Activated naive CD4-positive, alpha-beta T cell treated with anti-CD3 and anti-CD28 coated beads, Interleukin-2, amount 10 ng/mL, durations not matched to agents 7 days and 5 days (primary cell): ENCODE measurements at places on chromosomes 7 and 10.

GRCh38 chr10:3631291-3631690 lies 153.7 kb downstream of the KLF6 start:
- DNase-seq, result no peak

GRCh38 chr7:1559626-1560590 lies 3.9 kb upstream of the TMEM184A start:
- no peak for DNase-seq

DNA sequence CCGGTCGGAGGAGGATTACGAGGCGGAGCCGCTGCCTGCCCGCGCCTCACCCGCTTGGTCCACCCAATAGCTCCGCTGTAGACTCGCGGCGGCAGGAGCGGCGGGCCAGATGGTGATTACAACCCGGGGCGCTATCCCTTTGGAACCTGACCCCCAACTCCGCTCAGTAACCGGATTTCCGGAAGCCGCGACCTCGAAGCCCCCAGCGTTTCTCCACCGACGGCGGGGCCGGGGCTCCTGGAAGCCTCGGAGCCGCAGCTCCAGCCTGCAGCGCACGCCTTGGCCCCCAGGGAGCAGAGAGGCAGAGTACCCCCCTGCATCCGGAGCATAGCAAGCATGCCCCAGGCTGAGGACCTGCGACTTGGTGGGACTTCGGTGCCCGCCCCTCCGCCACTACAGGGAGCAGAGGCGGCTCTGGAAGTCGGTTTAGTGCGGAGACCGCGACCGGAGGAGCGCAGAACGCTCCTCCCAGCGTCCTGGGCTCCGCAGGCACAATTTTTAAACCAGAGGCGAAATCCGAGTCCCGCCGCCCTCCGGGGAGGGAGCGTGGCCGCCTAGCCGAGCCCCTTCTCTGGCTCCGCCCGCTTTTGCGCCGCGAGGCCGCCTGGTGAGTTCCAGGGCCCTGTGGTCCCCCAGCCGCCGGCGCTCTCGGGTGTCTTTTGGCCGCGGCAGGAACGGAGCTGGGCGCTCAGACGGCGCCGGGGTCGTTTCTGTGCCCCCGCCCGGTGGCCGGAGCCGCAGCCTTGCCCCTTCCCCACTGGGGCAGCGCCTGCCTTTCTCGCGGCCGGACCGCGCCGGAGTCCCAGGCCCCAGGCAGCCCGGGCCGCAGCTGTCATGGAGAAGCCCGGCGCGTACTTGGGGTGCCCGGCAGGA lies 28.2 kb upstream of the BMS1 start:
- DNase-seq, result peak; percentile 46

- no peak for DNase-seq
Measured at GRCh38 chr10:89330537-89331212, 2.9 kb downstream of the IFIT3 start.

- DNase-seq, result no peak
Measured at GRCh38 chr10:97770255-97770654, 1.5 kb downstream of the SFRP5 start.

DNA sequence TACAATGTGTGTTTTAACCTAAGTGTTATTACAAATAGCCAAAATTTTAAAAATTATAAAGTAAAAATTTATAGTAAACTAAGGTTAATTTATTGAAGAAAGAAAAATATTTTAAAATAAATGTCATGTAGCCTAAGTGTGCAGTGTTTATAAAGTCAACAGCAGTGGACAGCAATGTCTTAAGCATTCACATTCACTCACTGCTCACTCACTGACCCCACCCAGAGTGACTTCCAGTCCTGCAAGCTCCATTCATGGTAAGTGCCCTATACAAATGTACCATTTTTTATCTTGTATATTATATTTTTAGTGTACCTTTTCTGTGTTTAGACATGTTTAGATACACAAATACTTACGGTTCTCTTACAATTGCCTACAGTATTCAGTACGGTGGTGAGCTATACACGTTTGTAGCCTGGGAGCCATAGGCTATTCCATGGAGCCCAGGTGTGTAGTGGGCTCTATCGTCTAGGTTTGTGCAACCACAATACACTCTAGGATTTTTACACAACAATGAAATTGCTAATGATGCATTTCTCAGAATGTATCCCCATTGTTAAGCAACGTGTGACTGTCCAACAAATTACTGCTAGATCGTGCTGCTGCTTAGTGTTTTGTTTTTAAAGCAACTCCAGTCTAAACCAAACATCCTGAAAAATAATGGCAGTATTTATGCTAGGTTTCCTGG lies 108.9 kb upstream of the NAMPT start:
- no peak for DNase-seq

DNA sequence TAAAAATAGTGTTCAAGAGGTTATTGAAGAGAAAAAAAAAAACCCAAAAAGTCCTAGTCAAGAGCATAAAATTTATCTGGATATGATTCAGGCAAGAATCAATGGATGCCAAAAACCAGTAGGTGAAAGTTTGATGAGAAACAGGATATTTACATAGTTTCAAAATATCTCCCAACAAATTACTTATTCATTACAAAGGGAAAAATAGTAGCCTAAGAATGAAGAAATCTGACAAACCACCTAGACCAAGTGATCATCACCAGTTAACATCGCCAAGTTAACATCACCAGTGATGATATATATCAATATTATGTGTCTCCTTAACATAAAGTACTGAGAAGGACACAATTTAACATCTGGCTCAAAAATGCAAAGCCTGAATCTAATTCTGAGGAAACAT lies 85.2 kb downstream of the RNLS start:
- DNase-seq, result no peak

- no peak for DNase-seq
Measured at GRCh38 chr7:84187087-84187805, 7.3 kb downstream of the SEMA3A start.

GRCh38 chr7:194252-195009 lies 2.1 kb downstream of the FAM20C start:
- DNase-seq, result no peak

DNA sequence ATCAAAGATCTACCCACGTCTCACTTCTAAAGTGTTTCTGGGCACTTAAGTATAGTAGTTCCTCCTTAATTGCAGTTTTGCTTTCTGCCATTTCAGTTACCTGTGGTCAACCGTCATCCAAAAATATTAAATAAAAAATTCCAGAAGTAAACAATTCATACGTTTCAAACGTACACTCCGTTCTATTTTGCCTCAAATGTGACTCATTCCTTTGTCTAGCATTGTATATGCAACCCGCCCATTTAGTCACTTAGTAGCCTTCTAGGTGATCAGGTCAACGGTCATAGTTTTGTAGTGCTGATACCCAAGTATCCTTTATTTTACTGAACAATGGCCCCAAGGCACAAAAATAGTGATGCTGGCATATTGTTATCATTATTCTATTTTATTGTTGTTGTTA lies 33.8 kb downstream of the HGF start:
- no peak for DNase-seq

DNA sequence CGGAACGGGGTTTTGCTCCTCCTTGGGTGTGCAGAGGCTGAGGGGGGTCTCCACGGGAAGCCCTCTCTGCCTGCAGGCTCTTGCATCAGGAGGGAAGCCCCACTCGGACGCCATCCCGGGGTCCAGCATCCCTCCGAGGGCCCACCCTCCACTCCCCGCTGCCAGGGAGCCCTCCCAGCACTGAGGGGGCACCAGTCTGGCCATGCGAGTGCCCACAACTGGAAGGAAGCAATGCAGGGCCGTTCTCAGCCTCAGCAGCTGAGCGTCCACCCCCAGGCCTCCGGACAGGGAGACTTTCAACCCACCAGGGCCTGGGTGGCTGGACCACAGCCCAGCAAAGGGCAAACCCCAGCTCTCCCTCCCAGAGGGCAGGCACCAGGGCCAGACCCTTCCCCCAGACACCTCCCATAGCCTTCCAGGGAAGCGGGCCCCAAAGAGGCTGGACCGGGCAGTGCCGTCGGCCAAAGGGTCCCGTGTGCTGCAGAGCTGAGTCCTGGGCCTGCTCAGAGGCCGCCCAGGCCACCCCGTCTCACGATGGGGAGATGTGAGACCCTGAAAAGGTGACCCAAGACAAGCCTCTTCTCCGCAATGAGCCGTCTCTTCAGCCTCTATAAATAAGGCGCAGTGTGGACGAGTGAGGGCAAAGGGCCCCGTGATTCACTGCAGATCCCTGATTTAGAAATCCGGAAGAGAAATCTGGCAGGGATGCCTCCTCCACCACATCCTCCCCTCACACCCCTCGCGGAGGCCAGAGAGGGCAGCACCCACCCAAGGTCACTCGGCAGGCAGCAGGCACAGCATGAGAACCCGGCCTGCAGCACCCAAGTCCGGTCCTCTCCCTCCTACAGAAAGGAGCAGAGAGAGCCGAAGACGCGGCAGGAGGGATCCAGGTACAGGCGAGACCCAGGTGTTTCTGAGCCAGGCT lies 81.9 kb upstream of the DNAAF5 start:
- no peak for DNase-seq

GRCh38 chr7:81710751-81711150 lies 59.1 kb downstream of the HGF start:
- no peak for DNase-seq

DNA sequence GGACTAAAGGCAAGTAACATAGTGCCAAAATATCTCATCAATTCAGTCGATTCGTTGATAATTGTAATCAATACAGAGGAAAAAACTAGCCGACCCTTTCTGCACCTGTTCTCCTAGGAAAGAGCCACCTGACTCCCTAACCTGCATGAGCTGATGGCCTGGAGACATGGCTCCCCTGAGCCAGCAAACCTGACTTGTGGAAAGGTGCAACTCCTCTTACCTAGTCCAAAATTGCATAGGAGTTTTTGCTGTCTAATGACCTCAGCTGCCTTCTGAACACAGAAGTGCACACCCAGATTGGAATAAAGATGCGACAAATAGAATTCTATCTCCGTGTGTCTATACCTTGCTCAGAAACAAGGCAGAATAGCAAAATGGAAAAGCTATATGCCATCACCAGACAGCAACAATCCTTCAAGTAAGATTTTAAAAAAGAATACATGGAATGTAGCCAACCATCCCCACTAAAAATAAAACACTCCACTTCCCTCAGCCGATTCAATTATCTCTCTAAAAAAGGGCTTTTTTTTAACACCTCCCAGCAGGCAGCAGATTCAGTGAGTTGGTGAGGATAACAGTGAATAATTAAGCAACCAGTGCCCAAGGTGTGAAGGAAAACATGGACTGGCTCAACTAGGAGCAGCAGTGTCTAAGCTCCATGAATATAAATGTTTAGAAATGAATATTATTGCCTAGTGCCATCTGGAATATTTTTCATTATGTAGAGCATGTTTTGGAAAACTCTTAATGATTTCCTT lies 26.6 kb upstream of the LMTK2 start:
- DNase-seq, result no peak

GRCh38 chr7:138195151-138195571 lies 118.9 kb downstream of the AKR1D1 start:
- no peak for DNase-seq

GRCh38 chr10:112456533-112456932 lies 9.5 kb downstream of the VTI1A start:
- DNase-seq, result no peak

DNA sequence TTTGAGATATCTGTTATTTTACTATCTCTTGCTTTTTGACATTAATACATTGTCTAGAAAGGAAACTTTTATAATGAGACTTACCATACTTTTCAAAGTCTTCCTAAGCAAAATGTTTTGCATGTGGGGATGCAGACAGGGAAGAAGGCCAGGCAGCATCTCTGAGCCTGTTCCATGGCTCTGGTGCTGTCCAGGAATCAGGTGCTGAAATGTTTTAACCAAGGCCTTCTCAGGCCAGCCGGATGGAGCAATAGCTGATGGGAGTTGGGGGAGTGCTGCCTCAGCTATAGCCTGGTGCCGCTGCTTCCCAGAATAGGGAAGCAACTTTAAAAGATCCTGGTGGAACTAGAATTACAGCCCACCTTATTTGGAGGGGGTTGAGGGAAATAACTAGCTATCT lies 38.5 kb downstream of the CRTAC1 start:
- peak; percentile 27 for DNase-seq

- DNase-seq, result no peak
Measured at GRCh38 chr10:66350622-66351399, 575.0 kb upstream of the LRRTM3 start.

- DNase-seq, result no peak
Measured at GRCh38 chr10:79063071-79063491, 5.7 kb upstream of the ZMIZ1 start.

DNA sequence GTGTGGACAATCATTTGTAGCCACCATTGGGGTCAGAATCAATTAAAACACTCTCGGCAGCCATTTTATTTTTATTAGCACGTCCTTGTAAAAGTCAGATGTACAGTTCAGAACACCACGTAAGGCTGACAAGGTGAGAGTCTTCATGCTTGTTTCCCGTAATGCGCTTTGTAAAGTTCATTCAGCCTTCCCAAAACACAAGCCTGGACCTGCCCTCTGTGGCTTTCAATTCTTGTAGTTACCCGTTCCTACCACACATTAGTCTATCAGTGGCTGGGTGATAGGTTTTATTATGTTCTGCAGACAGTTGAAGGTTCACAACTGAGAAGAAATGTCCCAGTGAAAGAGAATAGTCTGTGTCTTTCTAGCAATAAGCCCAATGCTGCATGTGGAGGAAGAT lies 35.4 kb downstream of the GAD2 start:
- DNase-seq, result no peak

GRCh38 chr10:4725917-4726606 lies 99.9 kb upstream of the AKR1E2 start:
- no peak for DNase-seq

- DNase-seq, result no peak
Measured at GRCh38 chr10:132021504-132022143, 39.9 kb upstream of the BNIP3 start.

DNA sequence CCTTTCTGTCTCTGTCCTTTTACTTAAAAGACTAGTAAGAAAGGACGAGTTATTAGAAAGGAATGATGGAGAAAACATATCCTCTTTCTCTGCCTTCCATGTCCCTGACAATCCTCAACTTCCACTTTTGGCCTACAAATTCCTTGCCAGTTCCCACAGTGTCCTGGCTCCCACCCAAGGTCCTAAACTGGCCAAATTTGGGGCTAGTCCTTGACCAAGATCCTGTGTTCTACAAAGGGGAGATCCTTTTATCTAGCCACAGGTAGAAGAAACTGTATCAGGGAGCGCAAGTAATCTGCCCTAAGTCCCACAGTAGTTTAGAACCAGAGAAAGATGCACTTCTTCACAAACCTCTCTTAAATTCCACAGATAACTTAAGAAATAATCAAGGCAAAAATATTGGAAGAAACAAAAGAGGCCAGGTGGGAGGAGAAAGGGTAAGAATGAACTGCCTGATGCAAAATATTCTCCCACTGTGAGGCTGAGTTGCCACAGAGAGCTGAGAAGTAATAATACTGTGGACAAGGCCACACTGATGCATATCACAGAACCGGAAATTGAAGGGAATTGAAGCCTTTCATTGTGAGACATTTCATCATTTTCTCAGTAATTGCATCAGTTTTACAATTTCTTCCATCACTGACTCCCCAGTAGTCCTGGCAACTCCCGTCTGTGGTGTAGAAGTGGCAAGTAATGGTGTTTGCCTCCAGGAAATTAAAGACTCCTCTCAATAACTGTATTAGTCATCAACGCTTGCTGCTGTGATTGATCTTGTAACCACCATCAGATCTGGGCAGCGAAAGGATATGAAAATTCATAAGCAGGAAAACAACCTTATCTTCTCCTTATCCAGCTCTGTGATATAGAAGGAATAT lies 47.2 kb downstream of the DNAJC12 start:
- peak; percentile 38 for DNase-seq
